ENCODE measurements at places on chromosomes 11 and 22.

DNA sequence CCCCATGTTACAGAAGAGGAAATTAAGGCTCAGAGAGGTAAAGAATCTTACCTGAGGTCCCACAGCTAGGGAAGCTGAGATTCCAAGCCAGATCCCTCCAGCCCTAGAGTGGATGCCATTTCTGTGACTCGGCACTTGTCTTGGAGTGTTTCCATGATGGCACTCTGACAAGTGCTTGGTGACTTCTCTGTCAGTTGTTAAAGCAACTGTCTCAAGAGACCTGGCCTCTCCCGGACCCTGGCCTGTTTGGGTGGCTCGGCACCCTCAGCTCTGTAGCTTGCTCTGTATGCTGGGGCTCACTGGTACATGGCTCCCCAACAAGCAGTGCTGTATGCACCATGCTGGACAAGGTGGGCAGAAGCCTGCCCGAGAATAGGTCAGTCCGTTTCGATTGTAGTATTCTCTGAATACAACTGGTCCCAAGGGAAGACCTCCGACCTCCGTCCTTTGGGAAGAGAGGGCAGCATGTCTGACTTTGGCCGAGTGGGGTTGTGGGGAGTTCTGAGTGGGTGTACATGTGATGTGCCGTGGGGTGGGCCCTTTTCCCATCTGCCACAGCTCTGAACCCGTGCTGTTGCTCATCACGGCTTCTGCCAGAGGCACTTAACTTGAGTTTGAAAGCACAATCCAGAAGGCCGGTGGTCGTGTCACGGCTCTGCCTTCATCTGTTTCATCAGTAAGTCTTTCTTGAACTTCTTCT, 12.4 kb downstream of the ACO2 start:
- no peak for DNase-seq

DNA sequence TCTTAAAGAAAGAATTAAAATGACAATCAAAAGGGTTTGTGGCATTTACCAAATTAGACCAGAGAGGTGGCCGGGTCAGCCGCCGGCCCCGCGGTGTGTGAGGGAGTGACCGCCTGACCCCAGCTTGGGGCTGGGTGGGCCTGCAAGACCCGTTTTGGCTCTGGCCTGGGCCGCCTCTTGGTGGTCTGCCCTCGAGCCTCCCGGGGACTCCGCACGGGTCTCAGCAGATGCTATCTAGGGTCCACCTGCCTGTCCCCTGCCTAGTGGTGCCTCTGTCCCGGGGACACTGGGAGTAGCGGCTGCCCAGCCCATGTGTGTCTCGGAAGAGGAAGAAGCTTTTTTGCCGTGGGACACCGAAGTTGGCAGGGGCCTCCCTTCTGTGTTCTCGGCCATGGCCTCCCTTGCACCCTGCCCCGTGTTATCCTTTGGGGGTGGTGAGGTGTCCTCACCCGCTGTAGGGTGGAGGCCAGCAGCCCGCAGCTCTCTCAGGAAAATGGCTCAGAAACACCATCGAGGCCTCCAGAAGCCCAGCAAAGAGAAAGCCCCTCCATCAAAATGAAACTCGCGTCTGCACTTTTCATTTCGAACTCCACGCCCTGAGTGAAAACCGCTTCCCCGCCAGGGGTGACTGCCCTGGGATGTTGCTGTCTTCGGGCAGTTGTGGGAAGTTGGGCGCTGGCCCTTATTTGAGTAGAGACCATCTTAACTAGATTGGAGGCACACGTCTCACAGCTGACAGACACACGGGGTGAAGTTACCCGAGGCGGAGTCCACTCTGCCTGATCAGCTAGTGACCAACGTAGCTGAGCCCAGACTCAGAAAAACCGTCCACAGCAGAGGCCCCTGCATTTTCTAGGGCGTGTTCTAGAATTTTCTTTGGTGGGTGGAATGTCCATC, 8.0 kb downstream of the CCND1 start:
- no peak for DNase-seq

DNA sequence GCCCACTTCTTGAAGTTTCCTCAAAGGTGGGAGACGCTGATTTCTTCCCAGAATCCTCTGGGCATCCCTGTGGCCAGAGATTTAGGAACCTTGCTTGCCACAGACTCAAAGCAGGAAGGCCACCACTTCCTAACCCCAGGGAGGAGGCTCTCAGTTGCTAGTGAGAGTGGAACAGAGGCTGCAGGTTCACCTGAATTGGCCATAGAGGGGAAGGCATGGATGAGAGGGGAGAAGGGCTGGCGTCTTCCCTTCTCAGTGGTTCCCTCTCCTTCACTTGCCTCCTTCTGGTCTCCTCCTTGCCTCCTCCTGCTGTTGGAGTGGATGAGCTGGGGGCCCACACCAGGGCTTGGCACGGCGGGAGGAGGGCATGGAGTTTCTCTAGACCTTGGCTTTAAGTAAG, 185.7 kb downstream of the ADAMTS15 start:
- no peak for DNase-seq

DNA sequence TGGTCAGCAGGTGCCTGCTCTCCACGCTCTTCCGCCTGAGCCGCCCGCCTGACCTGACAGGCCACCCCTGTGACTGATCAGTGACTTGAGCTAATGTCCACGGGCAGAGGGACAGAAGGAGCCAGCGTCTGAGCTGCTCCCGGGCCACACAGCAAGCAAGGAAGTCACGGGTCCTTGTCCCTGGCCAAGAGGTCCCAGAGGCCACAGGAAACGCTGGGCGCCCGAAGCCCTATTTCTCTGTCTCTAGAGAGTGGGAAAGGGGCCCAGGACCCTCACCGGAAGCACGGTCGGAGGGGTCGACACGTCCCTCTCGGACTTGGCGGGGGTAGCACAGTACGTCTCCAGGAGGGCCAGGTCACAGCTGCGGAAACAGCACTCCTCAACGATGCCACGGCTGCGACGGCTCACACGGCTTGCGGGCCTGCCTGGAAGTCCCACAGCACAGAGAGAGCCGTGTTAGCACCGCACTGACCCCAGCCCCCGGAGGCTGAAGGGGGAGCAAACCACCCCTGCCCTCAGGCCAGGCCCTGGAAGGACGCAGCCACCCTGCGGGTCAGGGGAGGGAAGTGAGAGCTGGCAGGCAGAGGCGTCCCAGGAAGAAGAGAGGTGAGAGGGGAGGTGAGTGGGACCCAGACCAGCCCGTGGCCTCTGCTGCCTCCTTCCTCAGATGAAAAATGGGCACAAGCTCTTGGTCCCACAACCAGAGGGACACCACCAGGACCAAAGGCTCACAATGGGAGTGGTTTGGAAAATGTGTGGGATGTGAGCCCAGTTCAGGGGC, 5.8 kb downstream of the IGF2 start:
- no peak for DNase-seq

DNA sequence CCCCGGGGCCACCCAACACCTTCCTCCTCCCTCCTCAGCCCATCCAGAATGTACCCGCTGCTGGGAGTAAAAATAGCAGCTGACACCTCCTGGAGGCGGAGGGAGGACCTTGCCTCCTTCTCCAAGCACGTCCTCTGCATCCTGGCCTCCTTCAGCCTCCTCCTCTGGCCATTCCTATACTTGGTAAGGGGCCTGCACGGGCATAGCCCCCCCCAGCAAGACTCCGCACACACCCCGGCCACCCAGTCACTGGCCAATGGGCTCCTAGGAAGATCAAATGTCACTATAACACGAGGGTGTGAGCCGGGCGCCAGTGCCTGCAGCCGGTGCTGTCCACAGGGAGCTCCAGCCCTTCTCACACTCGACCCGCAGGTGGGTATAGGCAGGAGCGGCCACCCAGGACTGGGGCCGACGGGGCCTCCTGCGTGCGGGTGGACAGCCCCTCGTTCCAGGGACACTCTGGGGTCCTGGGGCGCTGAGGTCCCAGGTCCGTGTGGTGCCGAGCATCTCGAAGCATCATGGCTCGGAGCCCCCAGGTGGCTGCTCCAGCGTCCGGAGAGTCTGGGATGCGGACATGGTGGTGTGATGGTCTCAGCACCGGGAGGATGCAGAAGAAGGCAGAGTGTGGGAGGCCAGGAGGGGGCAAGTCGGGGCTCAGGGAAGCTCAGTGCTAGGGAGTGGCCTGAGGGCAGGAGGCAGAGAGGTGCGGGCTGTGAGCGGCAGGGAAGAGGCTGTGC, at the start of gene TNNT3:
TSS of gene TNNT3 (plus strand) at position 313 of the 737 bp plus-strand sequence. CDS start 3,172 bp downstream, outside the sequence.
- no peak for DNase-seq

GRCh38 chr11:11297578-11297977, 55.5 kb downstream of the CSNK2A3 start:
- no peak for DNase-seq

DNA sequence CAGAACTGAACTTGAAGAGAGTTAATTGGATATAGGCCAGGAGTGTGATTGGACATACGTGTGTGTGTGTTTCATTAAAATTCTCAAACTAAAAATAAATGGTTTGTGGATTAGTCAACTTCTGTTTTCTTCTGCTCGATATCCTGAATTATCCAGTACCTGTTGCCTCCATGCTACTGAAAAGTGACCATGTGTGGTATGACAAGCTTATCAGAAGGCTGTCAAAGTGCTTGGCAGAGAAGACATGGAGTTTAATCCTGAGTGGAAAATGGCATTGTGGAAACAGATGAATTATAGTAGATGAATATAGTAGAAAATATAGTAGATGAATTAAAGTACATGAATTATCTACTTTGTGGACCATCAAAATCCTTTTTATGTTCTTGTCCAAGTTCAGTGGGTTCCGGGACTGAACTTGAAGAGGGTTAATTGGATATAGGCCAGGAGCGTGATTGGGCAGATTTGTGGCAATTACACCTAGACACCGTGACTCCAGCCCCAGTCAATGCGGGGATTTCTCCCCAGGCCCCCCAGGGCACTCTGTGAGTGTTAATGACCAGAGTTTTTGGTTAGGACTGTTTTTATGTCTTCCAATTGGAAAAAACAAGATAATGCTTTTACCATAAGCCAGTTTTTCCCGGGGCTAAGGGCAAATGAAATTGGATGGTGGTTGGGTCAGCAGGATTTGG, 30.1 kb downstream of the GRAMD1B start:
- DNase-seq, result no peak

DNA sequence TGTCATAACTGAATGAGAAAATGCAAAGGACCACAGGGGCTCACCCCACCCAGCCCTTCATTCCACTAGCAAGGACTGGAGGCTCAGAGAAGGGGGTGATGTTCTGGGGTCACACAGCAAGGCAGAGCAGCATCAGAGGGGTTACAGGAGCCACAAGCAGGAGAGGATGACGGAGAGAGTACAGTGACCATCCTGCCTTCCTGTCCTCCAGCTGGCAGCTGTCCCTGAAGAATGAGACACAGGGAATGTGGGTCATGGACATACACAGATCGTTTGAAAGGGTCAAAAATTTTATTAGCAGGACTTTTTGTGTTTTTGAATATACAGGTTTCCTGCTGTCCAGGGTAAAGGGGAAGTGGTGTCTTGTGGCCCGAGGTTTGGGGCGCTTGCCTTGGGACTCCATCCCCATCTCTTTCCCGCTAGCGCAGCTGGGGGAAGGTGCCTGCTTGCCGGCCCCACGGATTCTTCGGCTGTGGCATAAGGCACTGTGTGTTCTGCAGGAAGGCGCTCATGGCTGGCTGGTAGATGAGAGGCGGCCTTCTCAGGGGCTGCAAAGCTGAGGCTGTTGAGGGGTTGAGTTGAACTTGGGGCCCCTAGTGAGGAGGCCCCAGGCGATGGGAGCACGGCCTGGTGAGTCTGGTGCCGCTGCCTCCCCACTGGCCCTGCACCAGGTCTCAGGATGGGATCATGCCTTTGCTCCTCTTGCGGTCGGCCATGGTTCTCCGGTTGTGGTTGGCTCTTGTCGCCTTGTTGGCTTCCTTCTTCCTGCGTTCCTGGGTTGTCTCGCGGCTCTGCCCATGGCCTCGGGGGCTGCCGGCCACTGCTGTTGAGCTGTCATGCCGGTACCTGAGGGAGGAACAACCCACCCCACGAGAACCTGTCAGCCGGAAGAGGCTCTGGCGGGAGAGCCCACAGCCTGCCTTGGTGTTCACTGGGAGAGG, 21.4 kb downstream of the UQCR10 start:
- no peak for DNase-seq

DNA sequence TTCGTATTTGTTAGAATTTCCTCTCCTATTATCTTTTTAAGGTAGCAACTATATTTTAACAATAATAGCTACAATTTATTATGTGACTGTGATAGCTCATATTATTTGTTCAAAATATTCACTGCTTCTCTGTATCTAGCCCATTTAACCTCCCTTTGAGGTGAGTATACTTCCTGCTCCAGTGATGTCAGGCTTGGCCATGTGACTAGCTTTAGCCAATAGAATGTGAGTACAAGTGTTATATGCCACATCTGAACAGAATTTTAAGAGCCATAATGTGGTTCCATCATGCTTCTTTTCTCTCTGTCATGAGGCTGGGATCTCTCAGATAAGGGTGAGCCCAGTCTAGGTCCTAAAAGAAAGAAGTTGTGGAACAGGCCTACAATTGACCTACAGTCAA, 217.6 kb downstream of the TTC28 start:
- DNase-seq, result no peak

GRCh38 chr11:121494355-121495099, 41.8 kb upstream of the SORL1-AS1 start:
- no peak for DNase-seq

GRCh38 chr22:27820896-27821866, 19.6 kb upstream of the MN1 start:
- DNase-seq, result no peak

DNA sequence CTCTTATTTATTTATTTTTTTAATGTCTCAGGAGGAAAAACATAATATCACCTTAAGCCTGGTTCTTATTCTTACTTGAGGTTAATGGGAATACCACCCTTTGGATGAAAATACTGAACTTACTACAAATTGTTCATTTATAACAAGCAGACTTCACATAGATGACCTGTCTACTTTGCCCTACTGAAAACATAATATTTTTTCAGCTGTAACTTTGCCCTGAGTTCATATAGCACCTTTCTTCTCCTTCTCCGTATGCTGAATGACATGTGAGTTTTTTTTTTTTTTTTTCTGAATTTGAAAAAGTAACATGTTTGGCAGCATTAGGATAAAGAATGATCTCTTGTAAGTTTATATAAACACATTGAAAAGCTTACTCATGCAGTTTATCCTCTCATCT, 186.8 kb downstream of the TMEM135 start:
- DNase-seq, result no peak

DNA sequence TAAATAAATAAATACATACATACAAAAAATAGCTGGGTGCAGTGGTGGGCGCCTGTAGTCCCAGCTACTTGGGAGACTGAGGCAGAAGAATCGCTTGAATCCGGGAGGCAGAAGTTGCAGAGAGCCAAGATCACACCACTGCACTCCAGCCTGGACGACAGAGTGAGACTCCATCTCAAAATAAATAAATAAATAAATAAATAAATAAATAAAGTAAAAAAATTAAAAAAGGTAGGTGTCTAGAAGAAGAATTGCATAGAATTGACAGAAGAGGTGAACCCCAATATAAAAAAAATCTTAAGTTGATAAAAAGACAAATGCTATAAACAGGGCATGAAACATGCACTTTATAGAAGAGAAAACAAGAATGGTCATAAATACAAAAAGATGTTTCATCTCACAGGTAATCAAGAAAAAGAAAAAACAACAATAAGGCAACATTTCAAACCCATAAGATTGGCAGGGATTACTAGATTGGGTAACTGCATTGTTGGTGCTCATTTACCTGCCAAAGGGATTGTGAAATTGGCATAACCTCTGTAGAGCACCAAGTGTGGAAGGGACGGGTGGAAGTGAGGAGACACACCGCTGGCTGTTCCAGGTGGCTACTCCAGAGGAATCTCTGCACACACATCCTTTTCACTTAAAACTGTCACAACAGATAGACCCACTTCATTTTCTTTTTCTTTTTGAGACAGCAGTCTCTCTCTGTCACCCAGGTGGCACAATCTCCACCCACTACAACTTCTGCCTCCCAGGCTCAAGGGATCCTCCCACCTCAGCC, 44.7 kb downstream of the NF2 start:
- no peak for DNase-seq

- DNase-seq, result no peak
Observed at GRCh38 chr11:2363130-2363529, 14.0 kb upstream of the CD81 start.
